Endodermal cell (in vitro differentiated cells): ENCODE measurements at places on chromosomes 13 and 19. TPM values are rescaled to one million over a fixed set of nuclear protein-coding genes. Genes with fewer than 3 reads are reported as not detected.

DNA sequence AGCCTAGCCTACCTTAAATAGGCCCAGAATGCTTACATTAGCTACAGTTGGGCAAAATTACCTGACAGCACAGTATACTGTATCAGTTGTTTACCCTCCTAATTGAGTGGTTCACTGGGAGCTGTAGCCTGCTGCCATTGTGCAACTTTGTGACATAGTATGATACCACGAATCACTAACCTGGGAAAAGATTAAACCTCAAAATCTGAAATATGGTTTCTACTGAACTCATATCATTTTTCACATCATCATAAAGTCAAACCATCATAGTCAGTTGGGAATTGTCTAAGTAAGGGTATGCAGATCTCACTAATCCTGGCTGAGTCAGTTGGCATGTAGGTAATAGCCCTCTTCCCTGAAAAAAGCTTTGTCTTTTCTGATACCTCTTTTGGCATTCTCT lies 9.2 kb downstream of the PAN3 start:
- no peak for DNase-seq

ASPDH gene
- not detected in 2 replicates for total RNA-seq

DNA sequence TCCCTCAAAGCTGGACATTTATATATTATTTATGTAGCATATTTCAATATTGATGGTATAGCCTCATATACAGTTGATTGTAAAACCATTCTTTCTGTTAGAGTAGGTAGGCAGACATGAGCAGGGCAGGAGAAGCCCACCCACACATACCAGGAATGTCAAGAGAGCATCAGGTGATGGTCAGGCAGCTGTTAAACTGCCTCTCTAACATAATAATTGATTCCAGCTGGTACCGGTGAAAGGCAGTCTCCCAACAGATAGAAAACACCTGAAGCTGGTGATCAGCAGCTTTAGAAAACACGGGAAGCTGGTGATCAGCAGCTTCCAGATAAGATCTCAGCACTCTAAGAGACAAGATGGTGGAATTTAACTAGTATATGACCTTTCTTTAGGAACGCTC lies 132.9 kb downstream of the SLITRK6 start:
- peak; percentile 71 for DNase-seq

DNA sequence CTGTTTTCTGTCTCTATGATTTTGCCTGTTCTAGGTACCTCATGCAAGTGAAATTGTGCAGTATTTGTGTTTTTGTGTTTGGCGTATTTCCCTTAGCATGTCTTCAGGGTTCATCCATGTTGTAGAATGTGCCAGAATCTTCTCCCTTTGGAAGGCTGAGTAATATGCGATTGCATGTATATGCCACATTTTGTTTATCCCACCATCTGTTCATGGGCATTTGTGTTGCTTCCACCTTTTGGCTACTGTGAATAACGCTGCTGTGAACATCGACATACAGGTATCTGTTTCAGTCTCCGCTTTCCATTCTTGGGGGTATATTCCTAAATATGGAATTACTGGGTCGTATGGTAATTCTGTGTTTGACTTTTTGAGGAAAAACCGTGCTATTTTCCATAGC lies 190.0 kb downstream of the ATP8A2 start:
- DNase-seq = no peak

SRRM5 gene
- total RNA-seq = 0.37 TPM in 1 of 2 replicates, not detected in the other

DNA sequence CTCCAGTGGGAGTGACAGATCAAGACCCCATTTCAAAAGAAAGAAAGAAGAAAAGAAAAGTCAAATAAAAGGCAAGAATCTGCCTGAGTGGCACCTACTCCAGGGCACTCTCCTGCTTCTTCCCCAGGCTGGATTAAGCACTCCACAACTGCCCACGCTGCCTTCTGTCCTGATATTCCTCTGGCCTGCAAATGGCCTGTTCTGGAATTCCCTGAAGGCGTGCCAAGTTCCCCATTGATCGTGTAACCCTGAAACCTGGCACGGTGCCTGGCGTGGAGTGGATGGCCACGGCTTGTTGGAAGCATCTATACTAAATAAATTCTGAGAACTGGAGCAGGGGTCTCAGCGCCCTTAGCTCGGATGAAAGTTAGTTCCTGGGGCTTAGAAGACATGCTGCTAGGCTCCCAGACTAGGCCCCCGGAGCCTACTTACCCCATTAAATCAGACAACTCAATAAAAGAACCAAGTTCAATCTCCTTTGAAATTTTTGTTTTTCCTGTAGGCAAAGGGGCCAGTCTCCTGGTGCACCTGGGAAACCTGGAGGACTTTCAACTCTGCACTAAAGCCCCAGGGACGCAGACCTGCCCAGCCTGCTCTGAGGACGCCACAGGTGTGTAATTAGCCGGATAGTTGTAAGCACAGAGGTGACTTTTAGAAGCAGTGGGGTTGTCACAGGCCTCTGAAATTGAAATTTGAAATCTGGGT lies 21.9 kb downstream of the ANKRD27 start:
- no peak for DNase-seq

DNA sequence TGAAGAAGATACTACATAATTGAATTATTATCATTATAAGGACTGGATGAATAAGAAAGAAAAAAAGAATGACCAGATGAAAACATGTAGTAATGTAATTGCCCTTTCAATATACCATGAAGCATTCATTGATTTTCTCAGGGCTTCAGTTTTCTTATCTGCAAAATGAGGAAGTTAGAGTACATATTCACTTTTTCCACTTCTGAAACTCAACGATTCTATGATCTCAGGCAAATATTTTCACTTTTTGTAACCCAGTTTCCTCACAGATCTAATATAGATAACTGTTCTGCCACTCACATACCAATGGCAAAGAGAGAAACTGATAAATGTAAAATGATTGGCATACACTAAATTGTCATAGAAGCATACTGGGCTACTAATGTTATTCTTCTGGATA lies 856.6 kb upstream of the KLHL1 start:
- DNase-seq = no peak

GRCh38 chr13:110168999-110169933 lies 137.7 kb downstream of the COL4A1 start:
- DNase-seq = no peak
